Activated T-cell treated with anti-CD3 and anti-CD28 coated beads, Interleukin-2, amount 50 U/mL, for 72 hours (primary cell): ENCODE measurements at places on chromosomes 5 and 9.
A peak's percentile ranks its signal among the peaks of the same experiment; 100 is the strongest.

- DNase-seq, result no peak
Measured at GRCh38 chr5:148237785-148238417, 424 bp upstream of the MARCOL start.

- DNase-seq, result no peak
Measured at GRCh38 chr5:67090593-67090992, 106.0 kb downstream of the CD180 start.

DNA sequence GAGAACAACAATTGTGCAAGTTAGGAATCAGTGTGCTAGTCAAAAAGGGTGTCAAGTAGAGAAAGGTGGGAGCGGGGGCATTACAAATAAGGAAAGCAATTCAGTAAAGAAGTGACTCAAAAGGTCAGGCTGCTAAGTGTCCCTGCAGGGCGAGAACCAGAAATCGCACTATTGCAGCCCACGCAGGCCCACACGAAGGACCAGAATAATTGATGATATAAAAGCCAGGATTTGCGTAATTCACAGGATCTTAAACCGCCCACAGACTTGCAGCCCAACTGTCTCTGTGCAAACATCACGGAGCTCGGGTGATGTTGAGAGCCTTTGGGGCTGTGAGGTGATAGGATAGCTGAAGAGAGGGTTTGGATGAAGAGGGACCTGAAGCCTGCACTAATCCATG is 349.0 kb downstream of the BRINP1 start:
- no peak for DNase-seq

- DNase-seq, result no peak
Measured at GRCh38 chr5:170360709-170361108, 28.5 kb downstream of the KCNMB1 start.

- no peak for DNase-seq
Measured at GRCh38 chr5:172878933-172879752, 45.1 kb downstream of the ERGIC1 start.

GRCh38 chr9:86494644-86495111 is 140.5 kb upstream of the TUT7 start:
- no peak for DNase-seq

DNA sequence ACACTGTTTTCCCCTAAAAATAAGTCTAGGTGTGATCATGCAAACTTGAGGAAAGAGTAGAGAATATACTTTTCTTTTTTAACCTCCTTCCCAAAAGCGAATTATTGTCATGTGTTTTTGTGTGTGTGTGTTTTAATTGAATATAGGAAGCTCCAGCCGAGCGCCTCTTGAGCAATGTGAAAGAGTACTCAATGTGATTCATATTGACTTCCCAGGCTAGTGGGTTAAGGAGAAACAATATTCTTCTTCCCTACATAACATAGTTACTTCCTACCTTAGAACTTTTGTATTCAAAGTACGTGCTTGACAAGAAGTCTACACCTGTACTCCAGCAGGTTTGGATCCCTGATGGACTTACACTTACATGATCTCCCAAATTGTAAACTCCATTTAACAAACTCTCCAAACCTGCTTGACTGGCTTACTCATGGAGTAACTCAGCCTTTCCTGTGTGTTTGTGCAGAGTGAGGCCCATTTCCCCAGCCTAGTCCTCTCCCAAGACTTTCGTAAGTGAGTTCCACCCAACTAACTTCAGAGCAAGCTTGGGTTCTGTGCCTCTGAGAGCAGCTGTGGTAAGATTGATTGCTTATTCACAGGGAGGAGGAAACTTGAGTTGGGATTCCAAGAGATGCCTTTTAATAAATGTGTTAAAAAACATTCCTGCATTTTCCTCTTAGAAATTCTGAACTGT is 9.3 kb downstream of the SLC28A3 start:
- no peak for DNase-seq

- no peak for DNase-seq
Measured at GRCh38 chr5:181001947-181002346, 13.3 kb downstream of the BTNL3 start.

GRCh38 chr5:92916036-92916435 is 665.0 kb downstream of the NR2F1-AS1 start:
- DNase-seq, result no peak

DNA sequence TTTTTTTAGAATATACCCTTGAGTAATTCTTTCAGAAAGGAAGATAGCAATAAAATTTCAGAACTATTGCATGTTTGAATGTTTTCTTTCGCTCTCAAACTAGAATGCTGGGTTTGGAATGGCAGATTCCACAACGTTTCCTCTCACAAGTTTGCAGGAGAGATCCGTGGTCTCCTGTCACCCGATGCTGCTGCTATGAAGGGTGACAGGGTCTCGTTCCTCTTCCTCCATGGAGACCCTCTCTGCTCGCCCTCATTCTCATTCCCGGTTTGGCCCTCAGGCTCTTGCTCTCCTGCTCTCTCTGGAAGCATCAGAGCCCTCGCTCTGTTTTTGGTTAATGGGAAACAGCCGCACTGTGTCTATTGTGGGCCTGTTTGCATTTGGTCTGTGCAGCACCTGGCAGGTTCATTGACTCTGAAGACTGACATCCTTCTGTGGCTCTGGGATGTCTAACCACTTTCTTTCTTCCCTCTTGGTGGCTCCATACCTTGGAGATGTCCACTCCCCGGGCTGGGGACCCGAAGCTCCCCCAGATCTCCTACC is 12.6 kb upstream of the FAM163B start:
- no peak for DNase-seq

GRCh38 chr5:170491479-170491878 is 12.3 kb upstream of the KCNIP1 start:
- DNase-seq, result no peak

GRCh38 chr5:138626333-138626944 is 51.2 kb upstream of the HSPA9 start:
- no peak for DNase-seq

DNA sequence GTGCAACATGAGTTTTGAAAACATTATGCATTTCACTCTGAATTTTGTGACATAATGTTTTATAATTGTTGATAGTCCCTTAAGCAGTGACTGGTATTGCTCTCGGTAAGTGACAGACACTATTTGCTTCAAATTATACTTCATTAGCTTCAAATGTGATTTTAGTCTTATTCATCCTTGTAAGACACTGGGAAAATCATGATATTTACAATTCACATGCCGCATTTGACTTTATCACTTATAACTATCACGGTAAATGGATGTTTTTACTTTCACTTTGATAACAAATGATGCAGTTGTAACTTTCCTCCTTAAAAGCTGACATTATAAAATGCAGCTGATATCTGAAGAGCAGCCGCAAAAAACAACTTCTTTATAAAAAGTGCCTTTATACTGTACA is 44.1 kb upstream of the ITGA2 start:
- no peak for DNase-seq

DNA sequence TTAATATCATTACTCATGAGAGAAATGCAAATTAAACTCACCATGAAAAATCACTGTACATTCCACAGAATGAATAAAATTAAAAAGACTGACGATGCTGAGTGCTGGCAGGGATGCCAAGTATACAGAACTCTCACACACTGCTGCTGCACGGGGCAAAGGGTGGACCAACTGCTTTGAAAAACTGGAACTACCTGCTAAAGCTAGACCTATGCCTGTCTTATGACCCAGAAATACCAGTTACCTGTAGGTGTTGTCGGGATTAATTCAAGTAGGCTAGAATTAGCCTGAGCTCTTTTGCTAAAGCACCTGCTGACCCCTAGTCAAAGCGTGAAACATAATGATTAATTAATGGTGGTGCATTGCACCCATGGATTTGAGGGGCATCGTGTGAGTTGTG is 36.5 kb upstream of the ANKRD18A start:
- no peak for DNase-seq

DNA sequence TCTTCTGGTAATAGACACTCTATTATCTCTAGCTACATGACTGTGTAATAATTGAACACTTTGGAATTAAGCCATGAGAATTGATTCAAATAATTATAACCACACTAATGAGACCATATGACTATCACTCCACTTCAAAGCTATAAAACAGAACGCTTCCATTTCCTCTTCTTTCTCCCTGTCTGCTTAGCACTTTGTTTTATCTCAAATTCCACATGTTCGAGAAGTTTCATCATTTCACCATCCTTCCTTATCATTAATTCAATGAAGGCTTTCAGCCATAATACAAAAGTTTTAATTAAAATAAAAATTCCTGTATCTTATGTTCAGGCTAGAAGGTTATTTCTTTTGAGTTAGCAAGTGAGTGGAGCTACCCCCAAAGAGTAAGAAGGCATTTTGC is 7.4 kb upstream of the DCTN4 start:
- DNase-seq, result no peak

DNA sequence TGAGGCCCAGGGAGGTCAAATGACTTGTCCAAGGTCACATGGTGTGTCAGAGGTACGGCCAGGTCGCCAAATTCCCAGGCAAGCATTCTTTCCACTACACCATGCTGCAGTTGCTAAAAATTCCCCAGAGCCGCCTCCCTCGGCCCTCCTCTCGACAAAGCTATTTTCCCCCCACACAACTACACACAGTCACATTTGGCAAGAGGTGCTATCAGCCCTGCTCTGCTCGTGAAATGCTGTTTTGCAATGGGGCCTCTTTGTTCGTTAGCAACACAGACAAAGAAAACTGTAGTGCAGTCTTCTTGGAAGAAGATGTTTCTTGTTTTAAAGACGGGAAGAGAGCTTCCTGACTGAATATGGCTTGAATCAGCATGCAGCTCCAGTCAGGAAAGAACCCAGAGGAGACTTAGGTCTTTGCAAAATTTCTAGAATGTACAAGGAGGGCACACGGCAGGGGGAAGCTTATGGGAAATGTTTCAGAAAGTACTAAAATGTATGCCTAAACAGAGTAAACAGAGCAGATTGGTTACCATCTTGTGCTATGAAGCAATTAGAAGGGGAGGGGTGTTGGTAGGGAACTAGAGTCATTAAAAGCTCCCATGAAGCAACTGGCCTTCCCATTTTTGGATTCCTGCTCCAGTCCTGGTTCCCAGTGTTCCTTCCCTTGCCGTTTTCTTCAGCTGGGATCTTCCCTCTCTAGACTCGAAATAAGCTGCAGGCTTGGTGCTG is 14.2 kb downstream of the SLIT3 start:
- no peak for DNase-seq

DNA sequence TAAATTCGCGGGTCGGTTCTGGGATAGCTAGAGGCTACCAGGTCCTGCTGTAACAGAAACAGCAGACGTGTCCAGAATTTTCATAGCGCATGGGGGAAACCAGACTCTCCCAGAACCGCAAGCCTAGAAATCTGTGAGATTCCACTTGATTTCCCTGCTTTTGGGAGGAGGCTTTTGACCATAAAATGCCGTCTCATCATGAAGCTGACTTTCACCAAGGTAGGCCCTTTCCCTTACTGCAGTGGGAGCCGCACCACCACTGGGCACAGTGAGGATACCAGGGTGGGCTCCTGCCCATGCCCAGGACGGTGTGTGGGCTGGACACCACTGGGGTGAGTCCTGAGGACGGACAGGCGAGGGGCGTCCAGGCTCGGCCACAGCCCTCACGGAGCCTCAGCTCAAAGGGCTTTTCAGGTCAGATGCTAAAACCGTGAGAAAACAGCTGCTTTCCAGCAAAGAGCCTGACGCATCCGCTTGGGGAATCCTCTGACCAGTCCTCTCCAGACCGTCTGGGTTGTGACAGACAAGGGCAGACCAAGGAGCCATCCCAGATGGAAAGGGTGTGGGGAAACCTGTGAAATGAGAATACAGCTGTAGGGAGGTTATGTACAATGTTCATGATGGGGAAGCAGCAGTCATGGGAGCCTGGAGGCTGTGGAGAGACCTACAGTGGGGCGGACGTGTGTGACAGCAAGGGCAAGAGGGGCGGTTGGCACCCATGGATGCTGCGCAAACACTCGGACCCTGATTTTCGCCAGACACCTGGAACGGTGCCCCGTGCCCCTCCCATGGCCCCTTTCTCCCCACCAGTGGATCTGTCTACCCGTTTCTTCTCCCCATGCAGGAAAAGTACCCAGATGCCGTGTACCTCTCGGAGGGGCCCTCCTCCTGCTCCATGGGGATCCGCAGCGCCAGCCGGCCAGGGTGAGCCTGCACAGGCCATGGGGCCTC is 59.2 kb downstream of the IPPK start:
- no peak for DNase-seq

GRCh38 chr5:143717400-143717799 is 94.6 kb upstream of the HMHB1 start:
- no peak for DNase-seq

- DNase-seq, result no peak
Measured at GRCh38 chr5:127143722-127144121, 70.4 kb upstream of the C5orf63 start.

DNA sequence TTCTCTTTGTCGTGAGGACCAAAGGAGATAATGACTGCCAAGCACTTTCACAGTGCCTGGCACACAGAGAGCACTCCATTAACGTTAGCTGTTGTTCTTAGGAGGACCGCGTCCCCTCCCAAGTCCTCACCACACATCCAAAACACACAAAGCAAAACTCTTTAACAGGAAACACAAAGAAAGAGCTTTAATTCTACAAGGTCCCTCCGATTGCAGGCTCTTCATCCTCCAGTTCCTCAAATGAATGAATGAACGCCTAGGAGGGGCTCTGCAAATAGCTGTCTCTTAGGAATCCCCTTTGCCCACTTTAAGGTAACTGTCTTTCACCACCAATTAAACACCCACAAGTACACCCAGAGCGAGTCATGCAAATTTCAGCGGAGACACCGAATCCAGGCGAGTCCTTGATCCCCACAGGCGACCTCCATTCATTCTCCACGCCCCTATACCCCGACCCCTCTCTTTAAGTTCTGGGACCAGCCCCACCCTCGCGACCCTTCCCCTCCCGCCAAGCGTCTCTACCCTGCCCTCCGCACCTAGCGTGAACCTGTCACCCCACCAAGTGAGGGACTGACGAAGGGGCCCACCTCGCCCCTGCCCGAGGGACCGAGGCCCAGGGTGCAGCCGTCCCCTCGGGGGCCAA is 644 bp downstream of the TSC1 start:
- DNase-seq, result peak; percentile 4
